ENCODE measurements at places on chromosomes 4 and X.
A peak's percentile ranks its signal among the peaks of the same experiment; 100 is the strongest.

DNA sequence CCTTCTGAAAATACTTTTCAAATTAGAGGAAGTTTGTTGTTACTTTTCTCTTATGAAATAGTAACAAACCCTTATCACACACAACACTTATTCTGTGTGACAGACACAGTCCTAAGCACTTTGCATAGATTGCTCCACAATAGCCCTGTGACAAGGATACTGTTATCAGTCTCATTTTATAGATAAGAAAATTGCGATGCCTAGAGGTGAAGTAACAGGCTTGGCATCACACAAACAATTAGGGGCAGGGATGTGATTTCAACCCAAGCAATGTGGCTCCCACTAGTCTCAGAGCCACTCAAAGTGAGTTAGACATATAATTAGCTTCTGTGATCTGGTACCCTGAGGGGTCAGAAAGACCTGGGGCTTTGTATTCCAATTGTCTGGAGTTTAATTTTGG, 339.9 kb downstream of the FBXO8 start:
- no peak for DNase-seq

- DNase-seq, result no peak
These were observed 60.0 kb downstream of the HS3ST1 start for GRCh38 chr4:11368701-11369115.

DNA sequence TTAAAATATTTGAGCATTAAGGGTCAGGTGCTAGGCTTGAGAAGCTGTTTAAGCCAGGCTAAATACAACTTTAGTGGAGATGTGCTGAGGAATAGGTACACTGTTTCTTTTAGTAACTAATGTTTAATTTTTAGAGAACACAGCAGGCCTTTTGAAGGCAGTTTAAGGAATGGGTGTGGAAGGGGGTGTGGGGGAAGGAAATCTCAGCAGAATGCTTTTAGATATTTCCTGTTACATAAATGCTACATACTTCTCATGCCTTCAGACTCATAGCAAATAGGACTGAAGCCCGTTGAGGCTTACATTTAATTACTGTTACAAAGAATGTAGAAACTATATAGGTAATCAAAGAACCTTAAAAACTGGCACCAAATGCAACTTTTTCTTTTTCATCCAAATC, 66.3 kb downstream of the WWC2 start:
- DNase-seq, result no peak

DNA sequence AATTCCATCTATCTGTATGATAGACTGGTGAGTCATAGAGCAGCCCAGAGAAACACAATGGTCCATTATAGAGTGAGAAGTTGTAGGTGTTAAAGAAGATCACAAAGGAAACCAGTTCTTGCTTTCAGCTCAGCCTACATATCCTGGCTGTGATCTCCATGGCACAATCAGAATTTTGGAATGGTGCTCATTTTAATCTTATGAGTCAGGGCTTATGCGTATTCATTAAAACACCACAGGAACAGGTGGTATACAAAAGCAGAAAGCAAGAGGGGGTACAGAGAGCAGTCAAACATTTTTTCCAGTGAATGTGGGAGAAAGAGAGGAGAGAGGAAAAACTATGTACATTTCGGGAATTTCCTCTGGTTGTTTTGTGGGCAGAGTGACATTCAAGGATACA, 126.9 kb downstream of the MFAP3L start:
- DNase-seq, result no peak

- DNase-seq, result peak; percentile 24
These were observed 73.6 kb downstream of the GABRB1 start for GRCh38 chr4:47104986-47105385.

DNA sequence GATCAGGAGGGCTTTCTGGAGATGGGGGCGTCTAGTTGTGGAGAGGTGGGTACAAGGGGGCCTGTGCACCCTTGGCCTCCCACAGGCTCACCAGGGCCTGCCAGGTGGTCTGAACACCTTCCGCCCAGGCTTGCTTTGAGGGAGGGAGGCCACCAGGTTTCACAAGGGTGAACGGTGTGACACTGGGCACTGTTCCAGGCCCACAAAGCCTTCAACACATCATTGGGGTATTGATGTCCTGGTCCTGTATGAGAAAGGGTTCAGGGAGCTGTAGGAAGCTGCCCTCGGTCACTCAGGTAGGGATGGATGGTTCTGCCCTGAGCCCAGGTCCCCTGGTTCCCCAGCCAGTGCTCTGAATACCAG, 6.0 kb downstream of the HTRA3 start:
- no peak for DNase-seq

- peak; percentile 81 for DNase-seq
These were observed 93.3 kb downstream of the SYNPO2 start for GRCh38 chr4:118981839-118982381.

DNA sequence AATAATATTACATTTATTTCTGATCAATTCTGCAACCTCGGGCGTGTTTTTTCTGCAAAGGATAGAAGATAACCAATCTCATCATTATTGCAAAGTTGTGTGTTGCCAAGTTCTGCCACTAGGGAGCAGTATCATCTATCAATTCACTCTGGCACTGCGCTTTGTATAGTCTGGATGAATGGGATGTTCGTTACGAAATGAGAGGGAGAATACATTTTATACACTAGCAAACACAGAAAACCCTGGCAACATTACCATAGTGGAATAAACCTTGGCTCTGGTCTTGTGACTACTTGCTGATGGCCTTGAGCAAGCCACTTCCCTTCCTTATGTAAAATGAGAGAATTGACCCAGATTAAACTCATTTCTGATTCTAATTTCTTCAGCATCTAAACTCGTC, 97.5 kb upstream of the ZNF518B start:
- DNase-seq, result peak; percentile 22

DNA sequence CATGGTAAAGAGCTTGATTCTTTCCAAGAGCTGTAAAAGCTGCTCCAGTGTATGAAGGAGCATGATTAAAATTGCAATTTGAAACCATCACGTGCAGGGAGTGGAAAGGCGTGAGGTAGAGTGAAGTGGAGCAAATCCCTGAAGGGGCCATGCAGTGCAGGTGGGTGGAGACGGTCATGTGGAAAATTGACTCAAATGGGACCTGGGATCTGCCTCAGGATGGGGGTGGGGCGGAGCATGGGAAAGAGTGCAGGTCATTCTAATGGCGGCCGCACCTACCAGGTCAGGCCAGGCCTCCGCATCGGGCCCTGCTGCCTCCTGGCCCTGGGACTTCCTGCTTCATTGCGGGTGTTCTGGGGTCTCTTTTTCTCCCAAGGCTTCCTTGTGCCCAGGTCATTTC, 25.3 kb upstream of the TRIM60 start:
- no peak for DNase-seq

DNA sequence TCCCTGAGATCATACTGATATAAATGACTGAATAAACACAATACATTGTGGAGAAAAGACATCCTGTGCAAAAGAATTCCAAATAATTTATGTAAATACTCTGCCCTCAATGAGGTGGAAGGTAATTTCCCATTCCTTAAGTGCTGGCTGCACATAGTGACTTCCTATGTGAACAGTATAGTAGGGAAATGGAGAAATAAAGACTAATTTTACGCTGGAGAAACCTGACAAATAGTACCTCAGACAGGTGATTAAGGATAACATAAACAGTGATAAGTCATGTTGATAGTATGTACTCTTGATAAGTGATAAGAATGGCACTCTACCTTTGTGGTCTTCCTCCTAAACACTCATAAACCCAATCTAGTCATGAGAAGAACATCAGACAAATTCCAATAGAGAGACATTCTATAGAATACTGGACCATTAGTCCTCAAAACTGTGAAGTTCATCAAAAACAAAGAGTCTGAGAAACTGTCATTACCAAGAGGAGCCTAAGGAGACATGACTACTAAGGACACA, 274.0 kb downstream of the CHIC1 start:
- DNase-seq, result no peak

- no peak for DNase-seq
These were observed 559 bp upstream of the FAM47E start for GRCh38 chr4:76250962-76251361.

Measured in HCEC 1CT (cell line).